HL-60 (cell line): ENCODE measurements at places on chromosomes 13 and 19.

DNA sequence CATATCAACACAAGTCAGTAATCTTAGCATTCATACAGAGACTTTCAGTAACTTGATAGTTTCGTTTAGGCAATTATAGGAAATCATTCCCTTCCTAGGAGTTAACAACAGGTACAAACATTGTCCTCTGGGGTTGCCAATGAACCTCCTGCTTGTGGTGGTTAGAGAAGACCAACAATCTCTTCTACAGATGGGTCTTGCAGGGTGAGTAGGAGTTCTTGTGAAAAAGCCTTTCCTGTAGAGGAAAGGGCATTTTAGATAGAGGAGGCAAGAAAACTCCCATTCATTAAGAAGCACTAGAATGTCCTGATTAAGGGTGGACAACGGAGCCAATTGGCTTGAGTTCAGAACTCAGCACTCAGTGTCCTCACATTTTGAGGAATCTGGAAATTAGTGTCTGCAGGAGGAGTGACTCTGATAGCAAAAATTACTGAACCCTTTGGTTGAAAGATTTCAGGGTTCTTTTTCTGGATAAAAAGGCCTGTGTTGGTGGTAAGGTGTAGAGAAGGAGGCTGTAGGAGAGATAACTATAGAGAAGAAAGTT lies 4.2 kb downstream of the WDFY2 start:
- no peak for DNase-seq

- no peak for DNase-seq
Observed at GRCh38 chr19:1997353-1998233, 17.9 kb downstream of the BTBD2 start.

DNA sequence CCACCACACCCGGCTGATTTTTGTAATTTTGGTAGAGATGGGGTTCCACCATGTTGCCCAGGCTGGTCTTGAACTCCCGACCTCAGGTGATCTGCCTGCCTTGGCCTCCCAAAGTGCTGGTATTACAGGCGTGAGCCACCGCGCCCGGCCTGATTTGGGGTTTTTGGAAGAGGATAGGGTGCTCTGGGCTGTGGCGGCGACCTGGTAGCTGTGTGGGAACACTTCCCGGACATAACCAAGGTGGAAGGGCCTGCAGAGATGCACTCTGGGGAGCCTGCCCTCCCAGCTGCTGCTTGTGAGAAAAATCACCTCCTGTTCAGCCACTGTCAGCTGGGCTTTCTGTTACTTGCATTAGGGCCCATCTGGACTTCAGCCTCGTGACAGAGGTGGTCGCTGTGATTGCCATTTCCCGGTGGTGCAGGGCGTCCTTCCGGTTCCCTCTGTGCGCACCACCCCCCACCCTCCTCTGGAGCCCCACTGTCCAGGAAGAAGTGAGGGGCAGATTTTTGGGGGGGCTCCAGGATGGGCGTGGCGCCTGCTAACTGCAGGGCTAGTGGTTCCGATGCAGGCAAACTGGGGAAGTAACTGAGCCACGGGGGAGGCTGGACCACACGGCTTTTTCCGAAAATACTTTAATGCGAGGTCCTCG lies 7.5 kb downstream of the IL4I1 start:
- DNase-seq: no peak

DNA sequence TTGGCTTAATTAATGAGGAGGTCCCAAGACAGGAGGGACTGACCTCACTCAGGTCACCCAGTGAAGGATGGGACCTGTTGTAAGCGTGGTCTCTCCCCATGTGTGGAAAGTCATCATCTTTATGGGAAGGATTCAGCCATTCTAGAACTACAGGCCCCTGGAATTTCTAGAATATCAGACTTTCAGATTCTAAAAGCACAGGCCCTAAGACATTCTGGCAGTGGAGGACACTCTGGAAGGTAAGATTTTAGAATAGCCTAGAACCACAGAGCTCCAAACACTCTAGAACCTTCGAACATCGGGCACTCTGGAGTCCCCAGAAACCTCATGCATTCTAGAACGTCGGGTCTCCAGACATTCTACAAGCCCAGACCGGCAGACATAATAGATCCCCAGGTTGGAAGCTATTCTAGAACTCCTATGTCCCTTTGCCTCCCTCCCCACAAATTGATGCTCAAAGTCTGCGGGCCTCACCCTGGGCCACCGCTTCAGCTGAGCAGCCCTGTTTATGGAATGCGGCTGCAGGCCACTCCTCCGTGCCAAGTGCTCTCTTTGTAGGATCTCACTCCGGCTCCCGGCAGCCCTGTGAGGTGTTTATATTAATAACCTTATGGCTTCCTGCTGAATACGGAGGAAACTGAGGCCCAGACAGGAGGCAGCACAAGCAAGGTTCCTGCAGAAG lies 1.9 kb upstream of the KLK15 start:
- DNase-seq: no peak

DNA sequence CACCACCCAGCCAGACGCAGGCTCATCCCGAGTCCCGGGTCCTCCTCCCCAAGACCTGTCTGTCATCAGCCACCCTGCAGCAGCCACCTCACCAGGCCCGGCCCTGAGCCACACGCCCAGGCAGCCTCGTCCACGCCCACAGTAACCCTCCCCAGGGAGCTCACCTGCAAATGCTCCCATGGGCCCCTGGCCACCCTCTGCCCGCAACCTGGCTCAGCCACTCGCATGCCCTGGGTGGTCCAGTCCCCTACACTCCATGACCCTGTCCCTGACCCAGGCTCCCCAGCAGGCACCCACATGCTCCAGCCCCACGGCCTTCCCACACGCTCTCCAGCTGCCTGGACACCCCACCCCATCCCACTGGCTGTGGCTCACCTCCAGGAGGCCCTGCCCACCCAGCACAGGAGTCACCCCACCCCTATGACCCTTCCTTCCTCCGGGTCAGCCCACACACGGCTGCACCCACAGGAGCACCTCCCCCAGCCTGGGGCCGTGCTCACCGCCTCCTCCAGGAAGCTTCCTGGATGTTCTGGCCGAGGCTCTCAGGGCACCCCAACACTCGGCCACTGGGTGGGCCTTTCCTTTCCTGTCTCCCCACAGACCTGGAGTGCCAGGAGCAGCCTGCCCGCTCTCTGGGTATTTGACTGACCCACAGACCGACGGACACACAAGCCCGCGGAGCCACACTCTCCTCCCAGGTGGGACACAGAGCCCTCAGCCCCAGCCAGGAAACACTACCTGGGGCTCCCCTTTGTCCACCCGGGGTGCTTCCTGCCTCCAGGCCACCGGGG lies 3.6 kb downstream of the TMEM259 start:
- DNase-seq: peak; percentile 54

DNA sequence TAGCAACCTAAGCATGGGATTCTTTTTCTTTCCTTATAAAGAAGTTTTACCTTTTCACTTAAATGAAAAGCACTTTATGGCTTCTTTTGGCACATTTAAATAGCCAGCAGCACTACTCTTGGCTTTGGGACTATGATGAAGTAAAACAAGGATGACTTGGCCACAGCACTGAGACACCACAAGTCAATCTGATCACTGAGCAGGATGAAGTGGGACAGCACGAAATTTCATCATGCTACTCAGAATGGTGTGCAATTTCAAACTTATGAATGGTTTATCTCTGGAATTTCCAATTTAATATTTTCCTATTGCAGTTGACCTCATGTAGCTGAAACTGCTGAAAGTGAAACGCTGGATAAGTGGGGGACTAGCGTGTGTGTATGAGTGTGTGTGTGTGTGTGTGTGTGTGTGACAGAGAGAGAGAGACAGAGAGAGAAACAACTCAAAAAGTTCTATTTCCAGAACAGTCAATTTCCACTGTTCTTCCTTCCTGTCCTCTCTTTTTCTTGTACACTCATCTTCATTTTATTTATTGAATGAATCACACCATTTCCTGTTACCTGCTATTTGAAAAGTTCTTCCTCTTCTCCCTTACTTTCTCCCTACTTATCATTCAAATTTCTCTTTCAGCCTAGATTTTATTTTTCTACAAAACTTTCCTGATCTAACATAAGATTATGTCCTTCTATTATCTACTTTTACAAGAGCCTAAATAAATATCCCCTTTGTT lies 414.2 kb upstream of the MIR17HG start:
- no peak for DNase-seq

- no peak for DNase-seq
Observed at GRCh38 chr19:13797870-13798269, 2.6 kb downstream of the ZSWIM4 start.

DNA sequence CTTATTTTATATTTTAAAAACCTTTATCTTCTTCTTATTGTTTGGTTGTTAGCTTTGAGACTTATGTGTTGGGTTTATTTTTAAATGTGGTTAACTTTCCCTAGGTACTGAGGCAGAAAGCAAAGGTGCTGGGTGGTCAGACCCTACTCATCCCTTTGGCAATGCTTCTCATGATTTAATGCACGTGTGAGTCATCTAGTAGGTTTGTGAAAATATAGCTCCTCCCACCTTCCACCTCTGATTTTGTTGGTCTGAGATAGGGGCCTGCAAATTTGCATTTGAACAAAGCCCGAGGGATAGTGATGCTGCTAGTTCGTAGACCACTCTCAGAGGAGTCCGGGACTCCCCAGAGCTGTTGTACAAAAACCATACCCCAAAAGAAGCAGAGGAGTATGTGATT lies 771.3 kb upstream of the ARGLU1 start:
- no peak for DNase-seq

GRCh38 chr19:33677745-33678426 lies 56.1 kb downstream of the CHST8 start:
- DNase-seq: no peak

- DNase-seq: no peak
Observed at GRCh38 chr13:20980899-20981298, 78.4 kb upstream of the XPO4 start.

- DNase-seq: no peak
Observed at GRCh38 chr19:35048911-35049411, 7.4 kb downstream of the HPN start.

DNA sequence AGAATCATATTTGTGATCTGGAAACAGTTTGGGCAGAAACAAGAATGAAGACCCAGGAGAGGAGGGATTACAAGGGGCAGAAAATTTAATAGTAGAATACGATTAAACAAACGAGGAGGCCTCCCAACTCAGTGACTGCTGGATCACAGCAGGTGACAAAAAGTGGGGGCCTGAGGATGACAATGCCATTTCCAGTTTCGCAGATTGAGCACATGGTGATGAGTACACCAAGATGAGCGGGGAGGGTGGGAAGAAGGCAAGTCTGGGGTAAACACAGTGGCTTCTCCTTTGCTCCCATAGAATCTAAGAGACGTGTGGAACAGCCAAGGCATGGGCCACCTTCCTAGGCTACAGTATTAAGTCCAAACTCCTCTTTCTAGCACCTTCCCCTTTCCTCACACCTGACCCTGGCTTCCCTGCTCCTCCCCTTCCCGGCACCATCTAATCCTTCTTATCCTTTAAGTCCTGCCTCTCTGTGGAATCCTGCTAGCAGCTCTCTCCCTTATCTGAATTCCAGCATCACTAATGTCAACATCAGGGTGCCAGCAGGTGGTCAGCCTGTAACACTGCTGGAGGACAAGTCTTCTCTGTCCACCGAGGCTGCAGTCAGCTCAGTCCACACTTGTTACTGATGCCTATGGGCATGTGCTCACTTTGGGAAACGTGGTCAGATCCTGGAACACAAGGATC lies 13.5 kb downstream of the ATP7B start:
- no peak for DNase-seq

DNA sequence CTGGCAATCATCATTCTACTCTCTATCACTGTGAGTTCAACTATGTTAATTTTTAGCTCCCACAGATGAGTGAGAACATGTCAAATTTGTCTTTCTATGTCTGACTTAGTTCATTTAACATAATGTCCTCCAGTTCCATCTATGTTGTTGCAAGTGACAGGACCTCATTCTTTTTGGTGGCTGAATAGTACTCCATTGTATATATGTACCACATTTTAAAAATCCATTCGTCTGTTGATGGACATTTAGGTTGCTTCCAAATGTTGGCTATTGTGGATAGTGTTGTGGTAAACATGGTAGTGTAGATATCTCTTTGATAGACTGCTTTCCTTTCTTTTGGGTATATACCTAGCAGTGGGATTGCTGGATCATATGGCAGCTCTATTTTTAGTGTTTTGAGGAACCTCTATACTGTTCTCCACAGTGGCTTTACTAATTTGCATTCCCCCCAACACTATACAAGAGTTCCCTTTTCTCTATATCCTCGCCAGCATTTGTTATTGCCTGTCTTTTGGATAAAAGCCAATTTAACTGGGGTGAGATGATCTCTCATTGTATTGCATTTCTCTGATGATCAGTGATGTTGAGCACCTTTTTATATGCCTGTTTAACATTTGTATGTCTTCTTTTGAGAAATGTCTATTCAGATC lies 124.1 kb downstream of the PCCA start:
- DNase-seq: no peak

DNA sequence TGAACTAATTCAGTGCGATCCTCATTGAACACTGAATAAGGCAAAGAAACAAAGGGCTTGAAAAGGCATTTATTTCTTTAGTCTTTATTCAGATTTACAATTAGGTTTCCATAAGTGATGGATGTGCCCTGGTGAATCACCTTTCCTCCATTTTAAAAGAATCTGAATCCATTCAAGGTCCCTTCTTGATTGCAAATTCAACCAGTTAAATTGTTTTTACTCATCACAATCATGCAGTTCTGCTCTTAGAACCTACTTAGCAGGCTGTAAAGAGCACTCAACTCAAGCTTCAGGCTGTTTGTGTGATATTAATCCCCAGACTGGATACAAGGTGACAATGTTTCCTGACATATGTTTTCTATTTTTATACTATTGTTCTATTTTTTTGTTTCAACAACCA lies 321.0 kb downstream of the TBC1D4 start:
- DNase-seq: no peak

DNA sequence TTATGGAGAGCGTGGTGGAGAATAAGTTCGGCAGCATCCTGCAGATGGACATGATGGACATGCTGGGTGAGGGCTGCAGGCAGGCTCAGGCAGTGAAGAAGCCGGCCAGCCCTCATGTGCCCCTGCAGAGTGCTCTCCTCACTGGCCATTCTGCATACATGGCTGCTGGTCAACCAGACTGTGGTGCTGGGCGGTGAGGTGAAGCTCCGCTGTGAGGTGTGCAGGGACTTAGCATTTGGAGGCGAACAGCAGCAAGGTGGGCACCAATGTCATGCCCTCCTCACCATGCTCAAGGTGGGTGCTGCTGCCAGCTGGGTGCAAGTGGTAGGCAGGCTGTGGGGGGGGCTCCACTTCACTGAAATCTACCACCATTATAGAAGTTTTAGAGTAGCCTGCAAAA lies 5.7 kb upstream of the ZNF492 start:
- DNase-seq: no peak

- DNase-seq: no peak
Observed at GRCh38 chr19:40596608-40597328, 4.4 kb upstream of the LTBP4 start.

GRCh38 chr13:66585669-66586203 lies 644.4 kb downstream of the PCDH9 start:
- no peak for DNase-seq

- DNase-seq: peak; percentile 75
Observed at GRCh38 chr19:6393983-6394412, 1.0 kb upstream of the GTF2F1 start.

DNA sequence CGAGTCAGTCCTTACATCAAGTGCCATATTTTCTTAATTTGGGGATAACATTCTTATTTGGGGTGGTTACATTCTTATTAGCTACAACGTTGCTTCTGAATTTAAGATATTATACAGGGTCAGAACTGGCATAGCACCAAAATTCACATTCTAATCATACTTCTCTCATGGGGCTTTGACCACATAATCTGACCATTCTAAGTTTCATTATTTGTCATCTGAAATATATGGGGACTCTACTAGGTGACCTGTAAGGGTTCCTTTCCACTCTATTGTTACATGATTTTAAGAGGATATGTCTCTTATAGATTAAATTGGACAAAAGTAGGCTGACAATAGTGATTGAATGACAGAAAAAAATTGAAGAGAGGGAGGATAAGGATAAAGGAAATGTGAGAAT lies 536.5 kb downstream of the KCTD12 start:
- DNase-seq: no peak
